Upper lobe of right lung (tissue), 1 donor: ENCODE measurements at places on chromosomes 2 and 18. TPM values are rescaled to one million over a fixed set of nuclear protein-coding genes. Genes with fewer than 3 reads are reported as not detected.

- no peak overlapping the region for H3K27ac ChIP-seq
- H3K4me3 ChIP-seq: no peak overlapping the region
- no peaks in the 10 kb centered on the region for H3K27me3 ChIP-seq
- no peak for DNase-seq
- peaks cover 93% of the 10 kb centered on the region for H3K36me3 ChIP-seq
Observed at GRCh38 chr2:71385012-71385411, 53.4 kb downstream of the ZNF638 start.

- no peaks in the 10 kb centered on the region for H3K36me3 ChIP-seq
- no peak for DNase-seq
- H3K4me3 ChIP-seq: no peak overlapping the region
- no peaks in the 10 kb centered on the region for H3K4me1 ChIP-seq
Observed at GRCh38 chr2:12754643-12755042, 37.9 kb downstream of the TRIB2 start.

DNA sequence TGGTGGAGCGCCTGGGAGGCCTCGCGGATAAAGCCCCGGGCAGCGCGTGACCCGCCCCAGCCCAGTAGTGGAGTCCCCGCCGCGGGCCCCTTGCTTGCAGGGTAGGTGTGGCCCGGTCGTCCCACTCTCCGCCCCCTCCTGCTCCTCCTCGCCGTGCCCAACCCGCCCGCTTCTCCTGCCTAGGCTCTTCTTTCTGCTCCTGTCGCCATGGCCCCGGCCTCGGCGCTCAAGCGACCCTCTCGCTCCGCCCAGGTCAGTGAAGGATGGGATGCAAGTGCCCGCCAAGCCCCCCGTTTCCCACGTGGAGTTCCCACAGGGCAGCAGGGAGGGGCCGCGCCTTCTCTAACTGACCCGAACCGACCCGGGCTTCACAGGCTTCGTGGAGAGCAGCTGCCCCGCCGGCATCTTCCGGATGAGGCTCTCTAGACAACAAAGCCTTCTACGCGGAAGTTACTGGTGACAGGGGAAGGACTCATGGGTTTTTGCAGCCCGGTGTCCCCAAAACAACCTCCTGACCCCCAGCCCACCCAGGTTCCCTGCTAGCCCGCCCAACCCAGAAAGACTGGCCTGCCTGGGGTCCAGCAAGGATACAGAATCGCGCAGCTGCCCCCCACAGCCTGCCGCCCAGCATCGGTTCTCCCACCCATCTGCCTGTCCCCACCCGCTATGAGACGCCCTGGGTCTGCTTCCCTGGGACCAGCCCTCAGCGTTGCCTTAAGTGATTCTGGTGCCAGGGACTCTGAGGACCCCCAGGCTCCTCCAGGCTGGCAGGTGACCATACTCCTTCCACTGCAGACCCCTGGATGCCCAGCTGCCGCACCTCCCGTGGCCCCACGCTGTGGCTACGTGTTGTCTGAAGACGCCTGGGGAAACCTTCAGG lies 32.8 kb downstream of the TTC32 start:
- no peaks in the 10 kb centered on the region for H3K36me3 ChIP-seq
- DNase-seq: peak; percentile 74
- H3K27me3 ChIP-seq: no peaks in the 10 kb centered on the region
- H3K27ac ChIP-seq: peak overlapping the region; percentile 36

DNA sequence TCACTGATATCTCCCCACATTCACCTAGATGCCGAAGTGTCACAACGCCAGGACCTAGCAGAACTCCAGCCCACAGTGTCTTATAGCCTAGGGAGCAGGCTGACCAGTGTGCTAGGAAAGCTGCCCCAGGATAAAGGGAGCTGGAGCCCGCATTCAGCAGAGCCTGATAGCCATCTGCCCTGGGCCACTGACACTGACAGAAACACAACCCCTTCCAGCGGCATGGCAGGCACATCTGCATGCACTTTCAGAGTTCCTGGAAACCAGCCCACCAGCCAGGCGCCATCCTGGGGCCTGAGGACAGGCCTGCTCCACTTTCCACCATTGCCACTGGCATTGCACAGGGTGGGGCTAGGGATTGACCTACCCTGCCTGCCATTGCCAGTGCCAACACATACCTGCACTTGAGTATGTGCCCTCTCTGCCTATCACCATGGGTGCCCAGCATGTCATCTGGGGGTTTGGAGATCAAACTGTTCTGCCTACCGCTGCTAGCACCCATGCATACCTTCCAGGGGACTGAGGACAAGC lies 290.1 kb upstream of the KLHL14 start:
- no peak for DNase-seq
- H3K27ac ChIP-seq: no peak overlapping the region
- no peaks in the 10 kb centered on the region for H3K27me3 ChIP-seq
- H3K4me1 ChIP-seq: no peaks in the 10 kb centered on the region
- no peak overlapping the region for H3K4me3 ChIP-seq

RNF152 gene
- total RNA-seq: 21.2 TPM

- no peaks in the 10 kb centered on the region for H3K27me3 ChIP-seq
- no peaks in the 10 kb centered on the region for H3K36me3 ChIP-seq
- no peak overlapping the region for H3K4me3 ChIP-seq
- H3K27ac ChIP-seq: no peak overlapping the region
- no peak for DNase-seq
- H3K4me1 ChIP-seq: no peaks in the 10 kb centered on the region
Observed at GRCh38 chr18:44601447-44601846, 79.2 kb upstream of the SETBP1 start.

- peaks cover 2% of the 10 kb centered on the region for H3K4me1 ChIP-seq
- no peak for DNase-seq
- H3K27ac ChIP-seq: no peak overlapping the region
- no peak overlapping the region for H3K4me3 ChIP-seq
Observed at GRCh38 chr2:231470246-231470900, 6.1 kb upstream of the NCL start.

- H3K27ac ChIP-seq: no peak overlapping the region
- no peak for DNase-seq
- peaks cover 8% of the 10 kb centered on the region for H3K4me1 ChIP-seq
- no peaks in the 10 kb centered on the region for H3K36me3 ChIP-seq
Observed at GRCh38 chr2:61993422-61994024, 88.0 kb downstream of the COMMD1 start.

LCT gene
- total RNA-seq: not detected

PUM2 gene
- 116 TPM for total RNA-seq

PDE1A gene
- 6.3 TPM for total RNA-seq

ALKAL2 gene
- 18.7 TPM for total RNA-seq

SCN3A gene
- 2.1 TPM for total RNA-seq

- no peaks in the 10 kb centered on the region for H3K4me1 ChIP-seq
- H3K27ac ChIP-seq: no peak overlapping the region
- no peaks in the 10 kb centered on the region for H3K36me3 ChIP-seq
- no peaks in the 10 kb centered on the region for H3K27me3 ChIP-seq
Observed at GRCh38 chr18:10687161-10687925, 161.5 kb downstream of the NAPG start.

SCG2 gene
- total RNA-seq: 0.61 TPM

ZNF385B gene
- 62.3 TPM for total RNA-seq

- H3K36me3 ChIP-seq: no peaks in the 10 kb centered on the region
- H3K4me1 ChIP-seq: no peaks in the 10 kb centered on the region
- H3K4me3 ChIP-seq: no peak overlapping the region
Observed at GRCh38 chr18:32595832-32596231, 125.2 kb upstream of the GAREM1 start.

- no peak overlapping the region for H3K27ac ChIP-seq
- H3K4me1 ChIP-seq: no peaks in the 10 kb centered on the region
- DNase-seq: peak; percentile 65
- H3K27me3 ChIP-seq: no peaks in the 10 kb centered on the region
- H3K4me3 ChIP-seq: no peak overlapping the region
- no peaks in the 10 kb centered on the region for H3K36me3 ChIP-seq
Observed at GRCh38 chr18:67104700-67105284, 411.7 kb downstream of the DSEL start.

- H3K4me3 ChIP-seq: no peak overlapping the region
- peak; percentile 80 for DNase-seq
- H3K4me1 ChIP-seq: no peaks in the 10 kb centered on the region
- no peaks in the 10 kb centered on the region for H3K27me3 ChIP-seq
Observed at GRCh38 chr2:119730671-119731177, 29.0 kb upstream of the PTPN4 start.

AKAIN1 gene
- not detected for total RNA-seq

ADAM17 gene
- total RNA-seq: 57.7 TPM

DNA sequence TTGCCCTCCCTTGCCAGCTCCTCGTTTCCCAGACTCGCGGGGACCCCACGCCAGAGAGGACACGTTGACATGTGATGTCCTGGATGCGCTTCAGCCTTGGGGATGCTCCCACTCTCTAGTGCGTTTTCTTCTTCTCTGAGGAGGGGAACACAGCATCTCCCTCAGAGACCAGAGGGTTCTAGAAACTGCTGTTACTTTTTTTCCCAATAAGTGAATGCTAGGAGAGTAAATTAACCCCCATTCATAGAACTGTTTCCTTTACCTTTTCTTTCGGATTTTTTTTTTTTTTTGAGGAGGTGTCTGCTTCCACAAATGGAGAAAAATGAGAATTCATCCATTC lies 370 bp upstream of the EFEMP1 start:
- H3K27ac ChIP-seq: peak overlapping the region; percentile 75
- H3K4me3 ChIP-seq: peak overlapping the region; percentile 70
- peaks cover 11% of the 10 kb centered on the region for H3K27me3 ChIP-seq

DNA sequence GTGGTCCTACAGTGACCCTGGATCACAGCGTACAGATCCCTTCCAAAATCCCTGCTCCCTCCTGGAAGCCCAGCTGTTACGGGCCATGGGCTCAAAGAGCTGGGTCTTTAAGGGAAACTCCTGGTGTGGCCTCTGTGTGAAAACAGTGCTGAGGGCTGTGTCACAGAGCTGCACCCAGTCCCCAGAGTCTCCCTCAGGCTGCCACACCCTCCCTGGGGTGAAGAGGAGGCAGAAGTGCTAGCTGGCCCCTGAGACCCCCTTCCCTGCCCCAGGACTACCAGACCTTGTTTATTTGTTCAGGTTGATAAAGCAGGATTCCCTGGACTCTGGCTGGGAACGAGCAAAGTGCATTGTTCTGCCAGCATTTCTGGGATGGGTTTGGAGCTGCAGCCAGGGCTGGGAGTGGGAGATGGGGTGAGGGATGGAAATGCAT lies 7.7 kb downstream of the ATOH8 start:
- H3K4me3 ChIP-seq: no peak overlapping the region
- H3K36me3 ChIP-seq: peaks cover 36% of the 10 kb centered on the region
